Mesothelial cell of epicardium (in vitro differentiated cells): ENCODE measurements at places on chromosomes 1 and 21.

DNA sequence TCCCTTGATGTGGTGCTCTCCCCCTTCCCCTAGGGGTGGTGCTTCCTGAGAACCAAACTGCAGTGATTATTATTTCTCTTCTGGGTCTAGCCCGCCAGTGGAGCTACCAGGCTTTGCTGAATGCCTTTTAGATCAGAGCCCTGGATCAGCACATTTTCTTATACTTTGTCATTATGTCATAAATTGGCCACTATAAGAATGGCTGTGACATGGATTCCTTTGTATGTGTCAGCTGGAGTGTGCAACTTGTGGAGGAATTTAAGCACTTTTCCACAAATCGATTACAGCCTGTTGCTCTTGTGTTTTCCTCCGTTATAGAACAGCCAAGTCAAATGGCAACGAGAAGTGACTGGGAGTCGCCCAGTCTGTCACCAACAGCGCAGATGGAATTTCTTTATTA, 273.3 kb downstream of the DUSP10 start:
- no peak for DNase-seq

DNA sequence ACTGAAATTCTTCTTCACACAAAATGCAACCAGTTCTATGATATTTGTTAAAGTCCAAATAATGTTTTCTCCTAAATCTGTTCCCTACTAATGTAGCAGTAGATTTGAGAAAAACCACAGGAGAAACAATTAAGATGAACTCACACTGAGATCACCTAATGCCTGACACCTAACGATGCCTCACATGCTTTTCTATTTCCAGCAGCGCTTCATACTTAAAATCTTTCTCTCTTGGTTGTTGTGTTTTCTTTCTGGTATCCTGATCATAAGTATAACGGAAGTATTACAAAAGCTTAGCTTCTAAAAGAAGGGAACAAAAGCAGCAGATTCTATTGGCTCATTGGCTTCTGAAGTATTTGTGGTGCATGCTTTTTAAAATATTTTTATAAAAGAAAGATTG, 267.2 kb upstream of the SGIP1 start:
- no peak for DNase-seq

DNA sequence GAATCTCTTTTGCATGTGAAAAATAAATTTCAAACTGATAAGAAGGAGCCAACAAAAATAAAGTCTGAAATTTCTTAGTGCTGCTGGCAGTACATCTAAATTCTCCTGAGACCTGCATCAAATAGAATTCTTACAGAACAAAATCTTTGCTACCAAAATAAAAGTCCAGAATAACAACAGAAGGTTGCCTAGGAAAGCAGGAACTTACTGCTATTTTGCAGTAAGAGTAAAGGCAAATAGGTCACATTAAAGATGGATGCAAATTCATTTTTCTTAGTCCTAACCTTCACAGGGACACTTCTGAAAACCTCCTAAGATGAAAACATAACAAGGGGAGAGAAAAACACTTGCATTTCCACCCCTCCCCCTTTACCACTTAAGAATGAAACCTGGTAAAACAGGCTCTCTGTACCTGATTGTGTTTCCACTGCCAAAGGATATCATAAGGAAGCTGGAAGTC, 59.0 kb downstream of the RUSC1 start:
- DNase-seq = no peak

DNA sequence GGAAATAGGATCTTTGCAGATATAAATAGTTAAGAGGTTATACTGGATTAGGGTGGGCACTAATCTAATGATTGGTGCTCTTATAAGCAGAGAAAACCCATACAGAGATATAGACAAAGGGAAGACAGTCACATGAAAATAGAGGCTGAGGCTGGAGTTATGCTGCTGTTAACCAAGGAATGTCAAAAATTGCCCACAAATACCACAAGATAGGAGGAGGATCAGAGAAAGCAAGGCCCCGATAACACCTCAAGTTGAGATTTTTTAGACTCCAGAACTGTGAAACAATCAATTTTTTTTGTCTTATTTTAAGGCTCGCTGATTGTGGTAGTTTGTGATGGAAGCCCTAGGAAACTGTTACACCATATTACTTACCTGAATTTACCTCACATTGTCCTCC, 513.2 kb downstream of the COL11A1 start:
- DNase-seq = no peak

DNA sequence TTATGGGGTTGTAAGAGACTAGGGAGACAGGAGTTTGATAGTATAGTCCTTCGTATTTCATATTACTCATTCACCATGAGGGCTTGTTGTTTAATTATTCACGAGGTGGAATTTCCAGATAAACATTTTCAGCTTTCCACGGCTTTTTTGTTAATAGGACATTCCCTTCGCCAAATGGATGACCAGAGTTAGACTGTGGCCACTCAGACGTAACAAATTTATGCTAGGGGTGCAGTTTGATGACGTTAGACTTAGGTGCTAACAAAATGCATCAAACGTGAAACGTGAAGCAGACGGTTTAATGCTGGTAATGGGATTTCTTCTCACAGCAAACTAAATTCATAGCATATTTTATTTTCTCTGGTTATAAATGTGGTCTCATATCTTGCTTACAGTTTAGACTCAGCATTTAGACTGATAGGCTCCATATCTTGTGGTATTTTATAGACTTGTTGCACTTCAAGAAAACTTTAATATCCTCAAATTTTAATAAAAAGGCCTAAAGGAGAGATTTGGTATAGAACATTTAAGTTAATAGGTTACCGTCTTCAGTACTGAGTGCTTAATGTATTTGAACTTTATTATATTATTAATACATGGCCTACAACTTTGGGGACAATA, 2.3 kb downstream of the DHX9 start:
- no peak for DNase-seq

DNA sequence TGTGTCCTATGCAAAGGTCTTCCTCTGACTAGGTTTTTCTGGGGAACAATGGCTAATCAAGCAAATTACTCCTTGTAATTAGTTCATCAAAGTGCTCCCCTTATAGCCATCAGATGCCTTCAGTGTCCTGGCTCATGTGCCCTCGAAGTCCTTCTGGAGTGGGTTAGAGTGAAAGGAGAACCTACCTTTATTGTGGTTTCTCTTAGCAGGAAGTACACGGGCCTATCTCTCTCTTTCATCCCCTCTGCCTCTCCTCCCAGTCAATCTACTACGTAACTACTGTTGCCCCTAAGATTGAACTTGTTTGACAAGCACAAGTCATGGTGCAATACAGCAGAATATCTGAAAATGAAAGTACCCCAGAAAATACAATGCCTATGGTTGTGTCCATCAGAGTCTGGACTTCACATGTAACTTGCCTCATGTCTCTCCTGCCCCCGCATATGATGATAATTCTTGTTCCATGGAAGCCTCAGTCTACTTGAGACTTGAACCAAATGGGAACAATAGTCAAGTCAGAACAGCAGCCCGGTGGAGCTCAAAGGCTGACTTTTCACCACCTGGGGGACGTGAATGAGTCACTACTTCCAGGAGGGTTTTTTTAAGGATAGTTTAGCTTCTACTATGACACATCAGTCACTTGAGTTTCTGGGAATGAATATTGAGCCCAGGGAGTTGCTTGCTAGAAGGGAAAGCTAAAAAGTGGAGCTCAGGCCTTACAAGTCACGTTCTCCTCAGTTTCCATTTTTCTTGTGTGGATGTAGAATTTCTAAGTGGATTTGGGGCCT, 243.6 kb downstream of the TNR start:
- no peak for DNase-seq

DNA sequence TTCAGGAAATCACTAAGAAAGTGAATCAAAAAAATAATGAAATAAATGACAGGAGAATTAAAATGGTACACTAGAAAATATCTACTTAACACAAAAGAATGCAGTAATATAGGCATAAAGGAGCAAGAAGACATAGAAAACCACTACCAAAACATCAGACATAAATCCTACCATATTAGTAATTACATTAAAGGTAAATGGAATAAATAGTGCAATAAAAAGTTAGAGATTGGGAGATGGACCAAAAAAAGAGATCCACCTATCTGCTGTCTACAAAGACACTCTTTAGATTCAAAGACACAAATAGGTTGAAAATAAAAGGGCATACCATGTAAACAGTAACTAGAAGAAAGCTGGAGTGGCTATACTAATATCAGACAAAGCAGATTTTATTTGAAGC, 167.0 kb upstream of the SAMSN1 start:
- no peak for DNase-seq

DNA sequence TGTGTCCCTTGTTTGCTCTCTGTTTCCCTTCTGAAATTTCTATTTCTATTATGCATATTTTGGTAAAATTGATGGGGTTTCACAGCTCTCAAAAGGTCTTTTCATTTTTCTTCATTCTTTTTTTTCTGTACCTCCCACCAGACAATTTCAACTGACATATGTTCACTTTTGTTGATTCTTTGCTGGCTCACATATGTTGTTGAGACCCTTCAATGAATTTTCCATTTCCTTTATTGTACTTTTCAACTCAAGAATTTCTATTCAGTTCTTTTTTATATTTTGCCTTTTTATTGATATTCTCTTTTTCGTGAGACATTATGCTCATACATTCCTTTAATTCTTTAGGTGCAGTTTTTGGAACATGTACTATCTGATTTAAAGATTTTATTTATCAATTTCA, 102.6 kb upstream of the GRIK1 start:
- no peak for DNase-seq

DNA sequence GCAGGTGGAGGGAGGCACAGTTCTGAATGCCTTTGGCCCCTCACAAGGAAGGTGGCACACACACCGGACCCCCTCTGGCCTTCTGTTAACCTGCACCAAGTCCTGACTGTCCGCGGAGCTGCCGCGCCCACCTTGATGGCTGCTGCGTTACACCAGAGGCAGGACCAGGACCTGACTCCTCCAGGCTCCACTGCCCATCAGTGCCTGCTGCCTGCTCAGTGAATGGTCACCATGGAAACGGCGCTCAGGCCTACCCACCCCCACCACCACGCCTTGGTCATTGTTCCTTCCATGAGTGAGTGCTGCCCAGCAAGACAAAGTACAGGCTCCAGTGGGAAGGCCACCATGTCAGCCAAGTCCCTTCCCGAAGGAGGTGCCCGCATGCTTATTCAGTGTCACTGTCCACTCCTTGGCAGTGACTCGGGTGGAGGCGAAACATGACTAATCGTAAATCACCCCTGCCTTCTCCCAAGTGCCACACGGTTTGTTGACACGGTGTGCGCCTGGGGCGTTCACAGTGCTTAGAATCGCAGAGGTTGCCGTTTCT, 57.3 kb downstream of the SLC37A1 start:
- DNase-seq = no peak
